ENCODE measurements at places on chromosomes 6 and 20.
A peak's percentile ranks its signal among the peaks of the same experiment; 100 is the strongest.

DNA sequence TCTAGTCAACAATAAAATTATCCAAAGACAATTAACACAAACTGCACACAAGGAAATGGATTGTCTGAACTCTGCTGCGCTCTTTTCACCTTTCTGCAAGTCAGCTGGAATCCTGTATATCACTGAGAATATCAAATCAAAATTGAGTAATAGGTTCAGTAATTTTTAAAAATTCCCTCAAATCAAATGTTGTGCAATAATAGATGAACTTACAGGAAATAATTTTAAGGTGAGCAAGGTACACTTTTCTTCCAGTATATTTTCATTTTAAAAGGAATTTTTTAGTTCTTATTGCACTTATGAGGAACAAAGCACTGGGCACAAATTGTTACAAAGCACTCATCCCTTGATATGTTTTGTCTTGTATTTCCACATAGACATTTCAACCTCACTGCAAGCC is 1.2 kb downstream of the SAYSD1 start:
- DNase-seq, result no peak

DNA sequence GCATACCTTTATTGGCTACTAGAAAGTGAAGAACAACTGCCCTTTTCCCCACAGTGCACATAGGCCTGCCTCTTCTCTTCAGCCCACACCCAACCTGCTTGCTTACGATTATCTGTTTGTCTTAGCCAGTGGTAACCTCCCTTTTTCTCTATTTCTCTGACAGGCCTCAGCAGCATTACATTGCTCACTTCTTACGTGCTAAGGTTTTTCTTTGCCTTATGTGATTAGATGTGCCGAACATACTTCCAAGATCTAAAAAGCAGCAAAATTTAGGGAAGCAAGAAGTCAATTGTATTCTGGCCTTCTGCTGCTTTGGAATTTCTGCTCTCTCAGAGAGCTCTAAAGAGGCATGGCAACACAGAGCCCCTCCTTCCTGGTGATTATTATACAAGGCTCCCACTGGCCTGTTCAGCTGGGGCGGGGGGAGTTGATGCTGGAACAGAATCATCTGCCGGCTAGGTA is 7.0 kb downstream of the B4GALT5 start:
- DNase-seq, result no peak

DNA sequence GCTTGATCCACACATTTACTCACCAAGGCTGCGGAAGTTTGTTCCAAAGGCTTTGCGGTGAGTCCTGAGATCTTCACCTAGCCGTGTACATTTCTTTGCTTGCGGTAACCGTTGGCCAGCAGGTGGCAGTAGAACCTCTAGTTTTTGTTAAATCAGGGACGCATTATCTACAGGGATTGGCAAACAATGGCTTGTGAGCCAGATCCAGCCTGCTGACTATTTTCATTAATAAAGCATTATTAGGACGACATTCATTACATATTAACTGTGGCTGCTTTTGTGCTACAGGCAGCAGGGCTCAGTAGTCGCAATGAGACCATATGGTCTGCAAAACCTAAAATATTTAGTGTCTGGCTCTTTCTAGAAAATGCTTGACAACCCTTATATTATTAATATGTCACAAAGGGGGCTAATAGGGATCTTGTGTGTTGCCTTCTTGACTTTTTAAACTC is 174.1 kb downstream of the DOK5 start:
- DNase-seq, result peak; percentile 69

DNA sequence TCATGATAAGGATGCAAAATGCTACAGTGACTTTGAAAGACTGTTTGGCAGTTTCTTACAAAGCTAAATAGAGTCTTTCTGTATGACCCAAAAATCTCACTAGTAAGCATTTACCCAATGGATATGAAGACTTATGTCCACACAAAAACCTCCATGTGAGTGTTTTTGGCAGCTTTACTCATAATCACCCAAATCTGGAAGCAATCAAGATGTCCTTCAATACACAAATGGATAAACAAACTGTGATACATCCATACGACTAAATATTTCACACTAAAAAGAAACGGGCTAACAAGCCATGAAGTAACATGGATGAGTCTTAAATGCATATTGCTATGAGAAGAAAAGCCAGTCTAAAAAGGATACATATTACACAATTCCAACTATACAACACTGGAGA is 117.2 kb downstream of the PDE10A start:
- no peak for DNase-seq

DNA sequence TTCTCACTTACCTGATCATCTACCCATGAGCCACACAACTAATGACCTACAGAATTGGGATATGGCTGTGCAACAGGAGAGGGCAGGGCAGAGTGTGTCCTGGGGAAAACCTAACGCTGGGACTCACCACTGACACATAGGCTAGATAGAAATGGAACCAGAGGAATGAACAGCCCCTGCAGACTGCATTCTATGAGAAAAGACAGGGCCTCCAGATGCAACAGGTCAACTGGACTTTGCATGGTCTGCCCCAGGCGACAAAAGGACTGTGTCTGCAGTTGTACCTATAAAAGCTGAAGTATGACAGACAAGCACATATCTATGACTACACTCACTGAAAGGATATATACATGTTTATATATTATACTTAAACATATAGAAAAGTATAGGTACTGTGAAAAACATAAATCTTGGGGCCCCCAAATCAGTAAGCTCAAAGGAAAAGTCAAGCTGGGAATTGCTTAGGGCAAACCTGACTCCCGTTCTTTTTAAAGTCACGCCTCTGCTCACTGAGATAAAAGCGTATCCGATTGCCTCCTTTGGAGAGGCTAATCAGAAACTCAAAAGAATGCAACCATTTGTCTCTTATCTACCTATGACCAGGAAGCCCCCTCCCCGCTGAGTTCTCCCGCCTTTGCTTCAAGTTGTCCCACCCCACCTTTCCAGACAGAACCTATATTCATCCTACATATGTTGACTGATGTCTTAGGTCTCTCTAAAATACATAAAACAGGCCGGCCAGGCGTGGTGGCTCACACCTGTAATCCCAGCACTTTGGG is 68.5 kb downstream of the EPB41L2 start:
- DNase-seq, result no peak

GRCh38 chr6:96789871-96790270 is 47.4 kb downstream of the GPR63 start:
- DNase-seq, result no peak

GRCh38 chr6:10030942-10031537 is 383.8 kb downstream of the TFAP2A start:
- DNase-seq, result no peak

DNA sequence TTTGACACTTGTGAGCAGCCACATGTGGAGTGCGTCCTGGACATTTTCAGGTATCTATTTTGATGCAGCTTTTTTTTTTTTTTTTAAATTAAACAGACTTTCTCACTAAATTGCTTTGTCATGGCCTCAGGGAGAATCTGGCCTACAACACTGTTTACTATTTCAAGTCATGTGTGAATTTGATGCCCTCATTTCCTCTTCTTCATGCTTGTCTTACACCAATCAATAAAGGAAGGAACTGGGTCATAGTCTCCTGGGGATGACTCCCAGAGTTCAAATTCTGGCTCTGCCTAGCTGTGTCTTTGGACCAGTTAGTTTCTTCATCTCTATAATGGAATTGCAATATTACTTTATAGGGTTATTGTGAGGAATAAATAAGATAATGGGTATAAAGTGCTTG is 554.1 kb downstream of the PRKN start:
- no peak for DNase-seq

GRCh38 chr20:40565001-40565681 is 123.9 kb downstream of the MAFB start:
- peak; percentile 76 for DNase-seq

DNA sequence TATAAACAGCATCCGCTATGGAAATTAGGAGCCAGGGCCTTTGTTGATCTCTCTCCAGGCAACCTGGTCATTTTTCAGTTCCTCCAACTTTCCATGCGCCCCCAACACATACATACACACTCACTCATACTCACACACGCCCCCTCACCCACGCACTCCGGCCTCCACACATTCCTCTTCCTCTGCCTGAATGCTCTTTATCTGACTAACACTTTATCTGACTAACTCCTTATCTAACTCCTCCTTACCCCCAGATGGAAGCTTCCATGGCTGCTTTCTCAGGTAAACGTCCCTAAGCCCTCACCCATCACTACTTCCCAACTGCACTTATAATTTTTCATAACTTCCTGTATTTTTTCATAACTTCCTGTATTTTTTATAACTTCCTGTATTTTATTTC is 17.4 kb downstream of the CASS4 start:
- peak; percentile 90 for DNase-seq

DNA sequence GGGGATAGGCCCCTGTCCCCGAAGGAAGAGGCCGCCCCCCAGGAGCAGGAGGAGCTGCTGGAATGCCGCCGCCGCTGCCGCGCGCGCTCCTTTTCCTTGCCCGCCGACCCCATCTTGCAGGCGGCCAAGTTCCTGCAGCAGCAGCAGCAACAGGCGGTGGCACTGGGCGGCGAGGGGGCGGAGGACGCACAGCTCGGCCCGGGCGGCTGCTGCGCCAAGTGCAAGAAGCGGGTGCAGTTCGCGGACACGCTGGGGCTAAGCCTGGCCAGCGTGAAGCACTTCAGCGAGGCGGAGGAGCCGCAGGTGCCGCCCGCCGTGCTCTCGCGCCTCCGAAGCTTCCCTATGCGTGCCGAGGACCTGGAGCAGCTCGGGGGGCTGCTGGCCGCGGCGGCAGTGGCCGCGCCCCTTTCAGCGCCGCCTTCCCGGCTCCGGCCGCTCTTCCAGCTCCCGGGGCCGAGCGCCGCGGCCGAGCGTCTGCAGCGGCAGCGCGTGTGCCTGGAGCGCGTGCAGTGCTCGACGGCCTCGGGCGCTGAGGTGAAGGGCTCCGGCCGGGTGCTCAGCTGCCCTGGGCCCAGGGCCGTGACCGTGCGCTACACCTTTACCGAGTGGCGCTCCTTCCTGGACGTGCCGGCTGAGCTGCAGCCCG is 630 bp downstream of the PPP1R3G start:
- no peak for DNase-seq

GRCh38 chr6:341914-342831 is 49.4 kb upstream of the IRF4 start:
- DNase-seq, result no peak

- DNase-seq, result no peak
These were observed 1.1 kb upstream of the APOBEC2 start for GRCh38 chr6:41051873-41052272.

DNA sequence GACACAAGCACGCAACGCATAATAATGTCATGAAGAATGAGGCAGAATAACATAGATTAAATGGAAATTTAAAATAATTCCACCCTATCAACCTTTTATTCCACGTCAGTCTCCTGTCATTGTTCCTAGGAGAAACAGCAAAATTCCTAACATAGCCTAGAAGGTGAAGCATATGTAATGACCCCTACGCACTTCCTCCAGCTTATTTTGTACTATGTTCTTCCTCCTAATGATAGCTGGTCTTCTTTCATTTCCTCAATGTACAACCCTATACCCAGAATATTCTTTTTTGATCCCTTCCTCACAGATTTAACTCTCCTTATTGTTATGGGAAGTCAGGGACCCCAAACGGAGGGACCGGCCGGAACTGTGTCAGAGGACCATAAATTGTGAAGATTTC is 122.0 kb upstream of the CARMIL1 start:
- DNase-seq, result no peak

- DNase-seq, result no peak
These were observed 65.0 kb upstream of the SIRPG start for GRCh38 chr20:1722513-1723050.

GRCh38 chr20:15072316-15072715 is 734.9 kb upstream of the FLRT3 start:
- no peak for DNase-seq

GRCh38 chr6:136967876-136968752 is 46.0 kb downstream of the SLC35D3 start:
- DNase-seq, result peak; percentile 63

GRCh38 chr20:62908971-62909791 is 17.1 kb downstream of the DIDO1 start:
- no peak for DNase-seq

GRCh38 chr6:84774157-84774984 is 10.0 kb upstream of the TBX18 start:
- DNase-seq, result peak; percentile 62

GRCh38 chr6:317448-318144 is 25.3 kb downstream of the DUSP22 start:
- no peak for DNase-seq
